ENCODE measurements at places on chromosomes 3 and 15. TPM values are rescaled to one million over a fixed set of nuclear protein-coding genes. Genes with fewer than 3 reads are reported as not detected.
A peak's percentile ranks its signal among the peaks of the same experiment; 100 is the strongest.

NANOGP8 gene
- total RNA-seq: 1.2 TPM

COL6A5 gene
- total RNA-seq: not detected

CD200 gene
- 1.5 TPM for total RNA-seq

EPHA3 gene
- total RNA-seq: 12.7 TPM

NPAP1 gene
- total RNA-seq: not detected

DNA sequence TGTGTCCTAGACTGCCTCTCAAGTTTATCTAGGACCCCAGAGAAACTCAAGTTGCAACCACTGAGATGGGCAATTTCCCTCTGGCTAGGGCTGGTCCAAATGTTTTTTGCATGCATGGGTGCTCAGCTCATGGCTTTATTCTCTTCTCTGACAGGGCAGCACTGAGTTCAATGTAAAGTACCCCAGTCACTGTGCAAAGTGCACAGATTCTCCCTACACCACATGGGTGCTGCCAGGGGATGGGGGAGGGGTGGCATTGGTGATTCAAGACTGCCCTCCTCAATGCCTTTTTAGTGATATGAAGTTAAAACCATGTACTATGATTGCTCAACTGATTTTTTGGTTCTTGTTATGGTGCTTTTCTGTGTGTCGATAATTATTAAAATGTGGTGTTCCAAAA lies 14.8 kb upstream of the RAD51 start:
- peak; percentile 17 for DNase-seq
- no peaks in the 10 kb centered on the region for H3K4me1 ChIP-seq
- H3K27me3 ChIP-seq: no peaks in the 10 kb centered on the region

DNA sequence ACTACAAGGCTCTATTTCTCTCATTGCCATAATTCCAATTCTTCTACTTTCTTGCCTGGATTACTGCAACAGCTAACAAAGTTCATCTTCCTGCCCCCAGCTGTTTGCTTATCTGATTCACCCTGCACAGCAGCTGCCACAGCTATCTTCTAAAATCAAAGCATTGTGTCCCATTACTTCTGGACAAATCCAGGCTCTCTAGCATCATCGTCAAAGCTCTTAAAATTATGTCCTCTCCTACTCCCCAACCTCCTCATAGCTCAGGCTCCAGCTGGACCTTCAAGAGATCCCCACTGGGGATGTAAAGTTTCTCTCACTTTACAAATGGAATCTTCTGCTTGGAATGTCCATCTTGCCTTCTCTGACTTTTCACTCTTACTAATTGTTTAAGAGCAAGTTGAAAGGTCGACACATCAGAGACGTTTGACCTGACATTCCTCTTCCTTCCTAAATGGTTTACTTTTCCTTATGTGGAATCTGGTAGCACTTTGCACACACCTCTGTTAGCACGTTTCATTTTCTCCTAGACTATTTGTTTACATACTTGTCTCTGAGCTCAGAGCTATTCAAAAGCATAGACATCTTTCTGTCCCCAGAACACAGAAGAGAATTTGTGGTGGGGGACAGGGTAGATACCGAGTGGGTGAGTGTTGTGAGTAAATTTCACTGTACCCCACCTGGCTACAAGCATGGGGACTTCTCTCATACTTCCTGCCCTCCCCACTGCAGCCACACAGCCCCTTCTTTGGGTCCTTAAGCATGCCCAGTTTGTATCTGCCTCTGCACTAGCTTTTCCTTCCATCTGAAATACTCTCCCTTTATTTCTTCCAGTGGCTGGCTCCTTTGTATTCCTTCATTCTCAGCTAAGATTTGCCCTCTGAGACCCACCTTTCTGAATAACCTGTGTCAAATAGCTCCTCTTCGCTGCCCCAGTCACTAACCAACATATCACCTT lies 77.9 kb downstream of the SERPINI1 start:
- no peaks in the 10 kb centered on the region for H3K36me3 ChIP-seq
- peaks cover 34% of the 10 kb centered on the region for H3K4me1 ChIP-seq
- DNase-seq: no peak
- H3K27ac ChIP-seq: peak overlapping the region; percentile 24

GRCh38 chr3:14177580-14178246 lies 688 bp downstream of the XPC start:
- H3K4me1 ChIP-seq: peaks cover 38% of the 10 kb centered on the region
- H3K4me3 ChIP-seq: peak overlapping the region; percentile 88
- peak overlapping the region; percentile 75 for H3K27ac ChIP-seq
- no peak for DNase-seq

- no peaks in the 10 kb centered on the region for H3K27me3 ChIP-seq
- DNase-seq: peak; percentile 96
- H3K4me3 ChIP-seq: no peak overlapping the region
- H3K36me3 ChIP-seq: no peaks in the 10 kb centered on the region
- peaks cover 10% of the 10 kb centered on the region for H3K4me1 ChIP-seq
Observed at GRCh38 chr3:59127071-59127470, 77.2 kb upstream of the CFAP20DC start.

GRCh38 chr3:149271669-149272068 lies 50.0 kb upstream of the CP start:
- no peak overlapping the region for H3K27ac ChIP-seq
- no peak overlapping the region for H3K4me3 ChIP-seq
- no peaks in the 10 kb centered on the region for H3K27me3 ChIP-seq
- H3K4me1 ChIP-seq: peaks cover 5% of the 10 kb centered on the region
- no peaks in the 10 kb centered on the region for H3K36me3 ChIP-seq

- no peaks in the 10 kb centered on the region for H3K36me3 ChIP-seq
- H3K27ac ChIP-seq: no peak within 1 kb of the TSS
- no peaks in the 10 kb centered on the region for H3K4me1 ChIP-seq
- DNase-seq: peak; percentile 48
- H3K27me3 ChIP-seq: peaks cover 6% of the 10 kb centered on the region
- peak within 1 kb of the TSS; percentile 71 for H3K4me3 ChIP-seq
Observed at GRCh38 chr3:19147905-19148767, at the start of gene KCNH8. Gene KCNH8 (plus strand): TSS chr3:19148510. CDS start chr3:19148720, 210 bp downstream.

DNA sequence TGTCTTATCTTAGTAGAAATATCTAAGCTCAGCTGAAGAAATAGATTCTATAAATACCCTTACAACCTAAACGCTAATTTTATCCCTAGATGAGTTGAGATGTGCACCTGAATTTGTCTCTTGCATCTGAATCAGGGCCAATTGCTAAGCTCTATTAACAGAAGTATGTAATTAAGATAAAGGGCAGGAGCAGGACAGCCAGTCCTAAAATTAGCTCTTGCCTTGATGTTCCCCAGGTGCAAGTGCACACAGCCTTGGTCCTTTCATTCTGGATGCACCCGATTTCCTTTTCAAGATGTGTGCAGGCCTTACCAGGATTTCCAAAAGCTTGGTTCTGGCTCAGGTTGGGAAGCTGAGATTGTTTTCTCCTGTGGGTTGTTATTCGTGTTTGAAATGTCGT lies 52.4 kb downstream of the MAGI1 start:
- H3K4me1 ChIP-seq: no peaks in the 10 kb centered on the region
- H3K36me3 ChIP-seq: no peaks in the 10 kb centered on the region
- H3K27ac ChIP-seq: no peak overlapping the region
- DNase-seq: no peak
- H3K27me3 ChIP-seq: no peaks in the 10 kb centered on the region
- H3K4me3 ChIP-seq: no peak overlapping the region

DNA sequence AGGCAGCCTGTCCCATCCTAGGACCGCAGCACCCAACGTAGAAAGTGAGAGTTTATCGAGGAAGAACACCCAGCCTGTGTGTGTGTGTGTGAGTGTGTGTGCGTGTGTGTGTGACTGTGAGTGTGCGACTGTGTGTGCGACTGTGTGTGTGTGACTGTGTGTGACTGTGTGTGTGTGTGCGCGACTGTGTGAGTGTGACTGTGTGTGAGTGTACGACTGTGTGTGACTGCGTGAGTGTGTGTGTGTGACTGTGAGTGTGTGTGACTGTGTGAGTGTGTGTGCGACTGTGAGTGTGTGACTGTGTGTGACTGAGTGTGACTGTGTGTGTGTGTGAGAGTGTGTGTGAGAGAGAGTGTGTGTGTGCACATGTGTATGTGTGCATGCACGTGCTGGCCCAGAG lies 15.1 kb upstream of the DLL4 start:
- no peaks in the 10 kb centered on the region for H3K27me3 ChIP-seq
- H3K27ac ChIP-seq: no peak overlapping the region
- peaks cover 17% of the 10 kb centered on the region for H3K4me1 ChIP-seq
- H3K4me3 ChIP-seq: no peak overlapping the region

DNA sequence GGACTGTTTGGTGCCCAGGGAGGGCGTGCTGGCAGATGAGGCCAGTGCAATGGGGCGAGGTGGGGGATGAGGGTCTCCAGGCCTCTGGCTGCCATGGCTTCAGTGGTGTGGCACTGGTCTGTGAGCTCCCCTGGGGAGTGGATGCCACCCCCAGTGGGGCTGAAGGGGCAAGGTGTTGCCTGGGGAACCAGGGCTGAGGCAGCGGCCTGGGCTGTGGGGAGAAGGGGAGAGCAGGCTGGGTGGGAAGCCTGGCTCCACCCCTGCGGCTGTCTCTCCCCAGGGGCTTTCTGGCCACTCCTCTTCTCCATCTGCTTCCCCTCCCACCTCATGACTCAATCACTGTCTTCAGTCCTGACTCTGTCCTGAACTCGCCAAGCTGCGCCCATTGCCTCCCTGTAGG lies 88.4 kb upstream of the TLE3 start:
- H3K27me3 ChIP-seq: no peaks in the 10 kb centered on the region
- no peak overlapping the region for H3K4me3 ChIP-seq
- H3K4me1 ChIP-seq: peaks cover 5% of the 10 kb centered on the region
- no peak overlapping the region for H3K27ac ChIP-seq
- DNase-seq: peak; percentile 39

GRCh38 chr3:50150863-50151686 lies 4.0 kb upstream of the SEMA3F start:
- H3K27ac ChIP-seq: no peak overlapping the region
- H3K4me1 ChIP-seq: no peaks in the 10 kb centered on the region
- H3K36me3 ChIP-seq: no peaks in the 10 kb centered on the region
- no peak overlapping the region for H3K4me3 ChIP-seq
- no peak for DNase-seq

DNA sequence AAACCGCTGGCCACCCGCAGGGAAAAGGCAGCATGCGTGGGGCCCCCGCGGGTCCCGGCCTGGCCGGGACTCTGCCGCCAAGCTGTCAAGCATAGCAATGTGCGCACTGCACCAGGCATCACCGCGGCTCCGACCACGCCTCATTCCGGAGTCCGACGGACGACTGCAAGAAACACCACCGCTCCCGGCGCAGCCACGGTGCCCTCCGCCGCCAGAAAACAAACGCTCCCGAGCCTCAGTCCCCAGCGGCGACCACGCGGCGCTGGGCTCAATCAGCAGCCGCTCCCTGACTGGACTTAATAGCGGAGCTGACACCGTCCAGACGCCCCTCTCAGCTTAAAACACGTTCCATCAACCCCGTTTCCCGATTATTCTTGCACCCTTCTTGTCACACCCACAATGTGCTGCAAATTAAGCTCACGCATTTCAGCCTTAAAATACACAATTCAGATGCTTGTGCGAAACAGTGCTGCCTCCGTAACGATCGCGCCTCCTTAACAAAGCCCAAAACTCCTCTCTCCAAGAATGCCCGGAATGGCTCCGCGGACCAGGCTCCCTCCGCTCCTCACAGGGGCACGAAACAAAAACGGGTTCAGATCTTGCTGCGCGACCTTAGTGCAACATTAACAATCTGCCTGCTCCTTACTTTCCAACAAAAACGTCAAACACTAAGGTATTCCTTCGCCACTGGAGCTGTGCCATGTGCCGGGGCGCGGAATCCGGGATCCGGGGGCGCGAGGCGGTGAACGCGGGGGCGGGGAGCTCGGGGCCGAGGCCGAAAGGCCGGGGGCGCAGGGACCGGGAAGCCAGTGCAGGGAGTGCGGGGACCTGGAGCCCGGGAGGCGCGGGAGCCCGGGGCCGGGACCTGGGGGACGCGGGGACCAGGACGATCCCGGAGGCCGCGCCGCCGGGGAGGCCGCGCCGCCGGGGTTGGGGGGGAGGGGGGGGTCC lies 655 bp downstream of the CYFIP1 start:
- peaks cover 9% of the 10 kb centered on the region for H3K4me1 ChIP-seq
- no peaks in the 10 kb centered on the region for H3K27me3 ChIP-seq
- H3K27ac ChIP-seq: peak overlapping the region; percentile 78
- H3K4me3 ChIP-seq: peak overlapping the region; percentile 98
- H3K36me3 ChIP-seq: no peaks in the 10 kb centered on the region
- DNase-seq: peak; percentile 94

GRCh38 chr15:97955529-97955928 lies 5.0 kb upstream of the ARRDC4 start:
- H3K27me3 ChIP-seq: no peaks in the 10 kb centered on the region
- peaks cover 6% of the 10 kb centered on the region for H3K4me1 ChIP-seq
- H3K36me3 ChIP-seq: no peaks in the 10 kb centered on the region
- no peak overlapping the region for H3K27ac ChIP-seq
- DNase-seq: no peak
- H3K4me3 ChIP-seq: no peak overlapping the region

DNA sequence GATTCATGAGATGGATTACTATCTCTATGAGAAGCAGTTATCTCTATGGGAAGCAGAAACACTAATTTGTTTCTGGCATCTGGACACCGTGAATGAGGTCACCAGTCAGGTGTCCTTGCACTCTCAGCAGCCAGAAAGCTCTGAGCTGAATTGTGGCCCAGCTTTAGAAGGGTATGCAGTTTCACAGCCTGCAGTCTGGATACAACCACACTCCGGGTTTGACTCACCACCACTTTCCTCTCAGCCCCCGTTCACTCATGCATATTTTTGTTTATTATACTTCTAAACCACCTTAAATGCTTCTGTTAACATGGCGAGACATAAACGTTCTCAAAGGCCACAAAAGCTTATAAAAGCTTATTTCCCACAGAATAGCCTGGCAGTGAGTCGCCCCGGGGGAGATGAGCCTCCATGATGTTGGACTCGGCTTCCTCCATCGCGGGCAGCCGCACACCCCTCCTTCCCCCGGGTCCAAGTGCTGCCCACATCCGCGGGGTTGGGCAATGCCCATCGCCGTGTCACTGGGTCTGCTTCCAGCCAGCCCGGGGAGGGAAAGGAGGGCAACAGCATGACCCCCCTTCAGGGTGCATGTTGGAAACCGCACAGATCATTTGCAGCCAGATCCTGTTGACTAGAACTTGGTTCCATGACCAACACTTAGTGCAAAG lies 16.8 kb upstream of the SLC41A3 start:
- peaks cover 33% of the 10 kb centered on the region for H3K4me1 ChIP-seq
- H3K27ac ChIP-seq: peak overlapping the region; percentile 86
- no peaks in the 10 kb centered on the region for H3K36me3 ChIP-seq
- H3K27me3 ChIP-seq: no peaks in the 10 kb centered on the region
- peak overlapping the region; percentile 48 for H3K4me3 ChIP-seq

DNA sequence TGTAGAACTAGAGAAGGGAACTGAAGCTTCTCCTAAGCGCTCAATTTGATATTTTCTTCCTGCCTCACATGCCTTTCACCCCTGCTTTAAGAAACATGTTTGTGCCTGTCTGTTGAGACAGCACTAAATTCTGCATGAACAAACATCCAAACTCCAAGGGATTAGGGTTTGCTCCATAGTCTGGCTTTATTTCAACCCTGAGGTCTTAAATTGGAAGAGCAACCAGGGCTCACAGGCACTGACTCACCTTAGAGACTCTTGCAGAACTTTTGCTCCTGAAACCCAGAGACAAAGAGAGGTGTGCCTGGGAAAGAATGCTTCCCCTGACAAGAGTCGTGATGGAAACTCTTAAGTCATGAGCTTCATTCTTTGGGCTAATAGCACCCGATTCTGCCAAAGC lies 393.9 kb upstream of the MCTP2 start:
- H3K27ac ChIP-seq: no peak overlapping the region
- no peaks in the 10 kb centered on the region for H3K36me3 ChIP-seq

All from osteoblast (primary cell).